ENCODE measurements at places on chromosomes 16 and 17.

DNA sequence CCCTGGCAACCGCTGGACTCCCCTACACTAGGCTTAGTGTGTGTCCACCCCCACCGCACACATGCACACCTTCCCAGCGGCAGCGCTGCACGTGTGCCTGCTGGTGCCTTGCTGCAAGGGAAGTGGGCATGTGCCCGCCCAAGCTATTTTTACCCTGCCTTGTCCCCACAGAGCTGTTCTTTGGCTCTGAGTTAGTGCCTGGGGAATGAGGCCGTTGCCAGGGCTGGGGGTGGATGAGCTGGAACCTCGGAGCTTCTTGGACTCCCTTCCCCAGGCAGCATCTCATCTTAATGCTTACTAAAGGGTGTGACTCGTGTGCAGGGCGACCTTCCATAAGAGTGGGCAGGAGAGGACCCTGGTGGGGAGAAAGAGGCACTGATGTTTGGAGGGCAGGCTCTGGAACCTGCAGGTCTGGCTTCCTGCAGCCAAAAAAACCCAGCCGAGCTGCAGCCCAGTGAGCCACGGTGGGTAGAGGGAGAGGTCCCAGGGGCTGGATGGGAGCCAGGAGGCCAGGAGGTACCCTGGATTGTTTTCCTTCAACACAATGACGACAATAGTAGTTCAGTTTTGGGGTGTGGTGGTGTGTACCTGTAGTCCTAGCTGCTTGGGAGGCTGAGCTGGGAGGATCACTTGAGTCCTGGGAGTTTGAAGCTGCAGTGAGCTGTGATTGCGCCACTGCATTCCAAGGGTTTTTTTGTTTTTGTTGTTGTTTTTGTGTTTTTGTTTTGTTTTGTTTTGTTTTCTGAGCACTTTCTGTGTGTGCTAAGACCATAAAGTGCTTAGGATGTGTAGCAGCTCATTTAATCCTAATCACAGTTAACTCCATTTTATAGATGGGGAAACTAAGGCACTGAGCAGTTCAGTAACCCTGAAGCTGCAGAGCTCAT lies 119.1 kb downstream of the RAB11FIP4 start:
- no peak for DNase-seq

GRCh38 chr16:26316683-26317464 lies 625.1 kb downstream of the HS3ST4 start:
- no peak for DNase-seq

DNA sequence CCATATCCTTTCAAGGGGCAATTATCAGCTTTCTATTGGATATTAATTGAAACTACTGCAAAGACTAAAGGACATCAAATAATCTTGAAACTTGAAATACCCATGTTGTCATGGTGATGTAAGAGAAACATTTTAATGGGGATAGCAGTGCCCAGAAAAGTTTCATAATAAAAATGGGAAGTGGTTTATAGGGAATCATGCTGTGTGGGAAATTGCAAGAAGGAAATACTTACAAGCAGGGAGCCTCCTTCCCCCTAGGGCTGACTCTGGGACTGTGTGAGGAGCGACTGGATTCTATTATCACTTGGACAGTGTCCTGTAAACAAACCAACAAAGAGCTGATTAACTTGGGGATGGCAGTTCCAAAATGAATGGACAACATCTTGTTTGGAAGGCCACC lies 1393.1 kb upstream of the GOT2 start:
- DNase-seq, result no peak

DNA sequence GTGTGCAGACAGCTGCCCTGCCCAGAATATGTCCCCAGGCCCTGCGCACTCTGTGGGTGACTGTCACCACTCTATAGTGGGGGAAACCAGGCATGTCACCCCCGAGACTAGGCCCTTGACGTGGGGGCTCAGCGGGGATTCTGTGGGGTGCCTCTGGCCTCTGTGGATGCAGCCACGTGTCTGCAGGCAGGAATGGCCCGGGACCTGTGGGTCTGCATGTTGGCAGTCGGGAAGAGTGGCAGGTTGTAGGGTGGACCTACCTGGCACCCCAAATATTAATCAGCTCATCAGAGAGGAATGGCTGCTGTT lies 954 bp downstream of the IL32 start:
- no peak for DNase-seq

DNA sequence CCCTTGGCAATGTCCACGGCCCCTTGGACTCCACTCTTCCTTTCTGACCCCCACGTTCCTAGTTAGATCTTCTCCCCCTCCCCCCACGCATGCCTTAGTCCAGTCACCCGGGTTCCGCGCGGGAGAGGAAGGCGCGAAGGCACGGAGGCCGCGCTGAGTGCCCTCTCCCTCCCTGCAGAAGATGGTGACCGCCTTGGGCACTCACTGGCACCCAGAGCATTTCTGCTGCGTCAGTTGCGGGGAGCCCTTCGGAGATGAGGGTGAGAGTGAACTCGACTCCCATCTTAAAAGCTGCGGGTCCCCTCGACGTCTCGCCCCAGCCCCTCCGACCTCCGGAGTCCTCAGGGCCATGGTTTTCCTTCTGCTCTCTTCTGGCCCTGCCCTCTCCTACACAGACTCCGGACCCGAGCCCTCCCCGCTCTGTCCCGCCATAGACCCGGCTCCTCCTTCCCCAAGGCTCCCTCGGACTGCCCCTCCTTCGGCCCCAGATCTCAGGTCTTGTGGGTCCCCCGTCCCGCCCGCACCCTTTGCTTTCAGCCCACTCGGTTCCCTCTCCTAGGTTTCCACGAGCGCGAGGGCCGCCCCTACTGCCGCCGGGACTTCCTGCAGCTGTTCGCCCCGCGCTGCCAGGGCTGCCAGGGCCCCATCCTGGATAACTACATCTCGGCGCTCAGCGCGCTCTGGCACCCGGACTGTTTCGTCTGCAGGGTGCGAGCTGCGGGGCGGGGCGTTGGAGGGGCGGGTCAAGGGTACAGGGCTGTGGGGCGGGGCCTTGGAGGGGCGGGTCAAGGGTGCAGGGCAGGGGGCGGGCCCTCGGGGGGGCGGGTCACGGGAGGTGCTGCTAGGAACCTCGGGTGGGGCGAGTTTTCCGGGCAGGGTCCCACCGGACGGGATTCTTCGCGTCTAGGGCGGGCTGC lies 4.6 kb downstream of the TGFB1I1 start:
- DNase-seq, result peak; percentile 52

- DNase-seq, result no peak
Observed at GRCh38 chr17:31566247-31566991, 174.9 kb downstream of the RAB11FIP4 start.

- no peak for DNase-seq
Observed at GRCh38 chr17:78878871-78879527, 24.0 kb downstream of the CEP295NL start.

DNA sequence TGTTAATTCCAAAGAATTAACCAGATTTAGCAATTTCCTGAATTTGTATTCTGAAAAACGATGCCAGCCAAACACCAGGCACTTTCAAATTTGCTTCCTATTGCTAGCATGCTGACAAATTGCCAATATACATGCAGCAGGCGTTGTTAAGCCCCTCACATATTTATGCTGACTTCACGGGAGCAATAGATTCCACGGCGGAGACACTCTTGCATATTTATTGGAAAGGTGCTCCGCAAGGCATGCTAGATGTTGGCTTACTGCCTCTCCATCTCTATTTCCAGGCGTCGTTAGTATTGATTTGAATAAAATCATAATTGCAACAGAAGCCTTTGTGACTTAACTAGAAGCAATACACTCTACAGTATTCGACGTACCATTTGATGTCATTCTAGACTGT lies 211.0 kb upstream of the IRX5 start:
- no peak for DNase-seq

DNA sequence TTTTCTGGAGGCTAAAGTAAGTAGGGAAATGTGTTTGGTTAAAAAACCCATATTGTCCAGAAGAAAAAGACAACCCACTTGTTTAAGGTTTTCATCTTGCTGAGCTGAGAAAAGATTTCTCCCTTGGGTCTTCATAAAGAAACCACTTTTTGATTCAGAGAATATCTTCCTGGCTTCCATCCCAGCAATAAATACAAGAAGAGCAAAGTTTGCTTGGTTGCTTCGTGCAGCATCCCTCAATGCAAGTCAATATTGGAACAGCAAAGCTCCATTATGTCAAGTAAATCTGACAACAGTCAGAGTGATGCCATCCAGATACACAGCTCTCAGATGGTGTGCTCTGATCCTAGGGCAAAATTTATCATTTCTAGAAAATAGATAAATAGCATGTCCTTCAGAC lies 118.9 kb upstream of the PIRT start:
- no peak for DNase-seq

DNA sequence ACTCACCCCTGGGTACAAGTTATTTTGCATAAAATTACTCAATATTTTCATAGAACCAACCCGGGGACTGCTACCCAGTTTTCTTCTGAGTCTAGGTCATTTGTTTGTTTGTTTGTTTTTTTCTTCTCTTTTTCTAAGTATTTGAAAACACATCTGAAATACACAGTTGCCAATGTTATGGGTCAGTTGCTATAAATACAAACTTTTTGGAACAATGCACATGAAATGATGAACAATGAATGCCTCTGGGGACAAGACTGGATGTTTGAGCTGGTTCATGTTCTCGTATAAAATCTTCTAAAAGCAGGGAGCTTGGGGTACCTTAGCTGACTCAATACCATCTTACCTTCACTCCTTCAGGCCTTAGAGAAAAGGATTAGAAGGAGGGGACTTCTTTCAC lies 30.5 kb downstream of the TMEM238L start:
- no peak for DNase-seq

GRCh38 chr16:73028263-73028662 lies 19.7 kb downstream of the ZFHX3 start:
- no peak for DNase-seq

DNA sequence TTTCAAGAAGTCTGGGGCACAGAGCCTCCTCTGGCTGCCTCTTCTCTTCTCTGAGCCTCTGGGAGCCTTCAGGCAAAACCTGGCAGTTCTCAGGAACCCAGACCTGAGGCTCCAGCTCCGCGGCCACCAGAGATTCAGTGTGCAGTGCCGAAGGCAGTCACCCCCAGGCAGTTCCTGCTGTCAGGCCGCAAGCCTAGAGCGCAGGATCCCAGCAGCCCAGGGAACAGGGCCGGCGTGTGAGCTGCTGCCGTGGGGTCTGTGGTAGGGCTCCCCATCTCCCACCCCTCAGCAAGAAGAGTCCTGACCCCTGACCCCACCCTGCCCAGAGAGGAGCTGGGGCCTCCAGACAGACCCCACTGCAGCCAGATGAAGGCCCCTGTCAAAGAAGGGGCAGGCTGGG lies 78.2 kb downstream of the AMFR start:
- DNase-seq, result no peak

GRCh38 chr17:16281351-16281750 lies 64.3 kb downstream of the PIGL start:
- DNase-seq, result no peak

Data from central memory CD8-positive, alpha-beta T cell (primary cell).